ENCODE measurements at places on chromosomes 7 and 10.

GRCh38 chr7:121113288-121113687 is 124.8 kb downstream of the CPED1 start:
- no peak for DNase-seq

DNA sequence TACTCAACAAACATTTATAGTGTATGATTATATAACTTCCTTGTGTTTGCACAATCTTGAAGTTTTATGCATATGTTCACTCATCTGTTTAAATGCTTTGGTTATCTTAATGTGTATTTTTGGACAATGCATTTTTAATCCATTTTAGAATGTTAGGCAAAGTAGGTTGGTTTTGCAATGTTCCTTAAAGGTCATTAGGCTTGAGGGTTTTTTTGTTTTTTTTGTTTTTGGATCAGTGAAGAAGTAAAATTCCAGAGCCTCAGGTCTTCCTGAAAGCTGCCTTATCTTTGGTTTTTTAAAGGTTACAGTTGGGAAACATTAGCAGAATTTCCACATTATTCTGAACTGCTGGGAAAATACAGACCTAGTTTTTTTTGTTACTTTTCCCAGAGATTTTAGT is 12.8 kb downstream of the MDFIC start:
- no peak for DNase-seq

GRCh38 chr7:151366166-151366879 is 24.7 kb downstream of the NUB1 start:
- no peak for DNase-seq

DNA sequence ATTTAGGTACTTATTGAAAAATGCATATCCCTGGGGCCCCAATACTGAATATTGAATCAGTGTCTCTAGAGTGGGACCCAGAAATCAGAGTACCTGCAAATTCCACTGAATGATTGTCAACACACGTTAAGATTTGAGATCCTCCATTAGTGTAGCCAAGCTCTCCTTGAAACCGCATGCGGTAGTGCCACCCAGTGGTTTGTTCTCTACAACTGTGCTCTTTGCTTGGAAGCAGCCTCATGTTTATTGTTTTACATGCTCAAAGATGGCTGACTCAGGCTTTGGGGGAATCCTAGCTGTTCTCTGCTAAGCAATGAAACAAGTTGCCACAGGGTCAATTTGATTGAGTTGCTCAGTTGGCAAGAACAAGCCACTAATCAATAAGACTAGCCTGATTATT is 340.2 kb upstream of the CELF2 start:
- no peak for DNase-seq

DNA sequence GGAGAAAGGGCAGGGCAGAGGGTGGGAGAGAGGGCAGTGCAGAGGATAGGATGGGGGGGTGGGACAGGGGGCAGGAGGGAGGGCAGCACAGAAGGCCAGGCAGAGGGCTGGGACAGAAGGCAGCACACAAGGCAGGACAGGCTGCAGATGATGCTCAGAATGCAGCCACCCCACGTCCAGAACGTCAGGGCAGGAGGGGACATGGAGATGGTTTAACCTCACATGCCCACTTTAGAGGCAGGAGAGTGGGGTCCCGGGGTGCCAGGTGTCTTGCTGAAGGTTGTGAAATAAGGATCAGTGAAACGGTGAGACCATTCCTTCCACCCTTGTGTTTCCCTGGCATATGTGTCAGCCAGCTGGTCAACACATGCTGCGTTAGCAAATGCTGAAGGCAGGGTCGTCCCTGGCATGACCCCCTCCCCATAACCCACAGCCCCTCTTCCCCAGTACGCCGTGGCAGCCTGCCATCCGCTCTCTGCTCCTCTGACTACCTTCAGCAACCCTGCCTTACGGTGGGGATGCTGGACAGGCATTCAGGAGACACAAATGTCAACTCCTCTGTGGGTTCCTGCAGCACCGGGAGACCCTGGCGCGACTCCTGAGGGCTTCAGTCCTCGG is 592.1 kb downstream of the DNAJB6 start:
- DNase-seq, result no peak

GRCh38 chr10:133067149-133068105 is 20.3 kb upstream of the ADGRA1 start:
- DNase-seq, result no peak

- DNase-seq, result no peak
These were observed 760.3 kb upstream of the GALNT17 start for GRCh38 chr7:70371652-70372051.

GRCh38 chr10:10209167-10209566 is 808.5 kb upstream of the CELF2 start:
- no peak for DNase-seq

DNA sequence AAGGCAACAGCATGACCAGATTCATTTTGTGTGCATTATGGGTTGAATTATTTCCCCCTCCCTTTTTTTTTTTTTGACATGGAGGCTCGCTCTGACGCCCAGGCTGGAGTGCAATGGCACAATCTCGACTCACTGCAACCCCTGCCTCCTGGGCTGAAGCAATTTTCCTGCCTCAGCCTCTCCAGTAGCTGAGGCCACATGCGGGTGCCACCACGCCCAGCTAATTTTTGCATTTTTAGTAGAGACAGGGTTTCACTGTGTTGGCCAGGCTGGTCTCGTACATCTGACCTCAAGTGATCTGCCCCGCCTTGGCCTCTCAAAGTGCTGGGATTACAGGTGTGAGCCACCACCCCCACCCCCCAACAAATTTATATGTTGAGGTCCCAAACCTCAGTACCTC is 42.0 kb downstream of the ZNF783 start:
- no peak for DNase-seq

DNA sequence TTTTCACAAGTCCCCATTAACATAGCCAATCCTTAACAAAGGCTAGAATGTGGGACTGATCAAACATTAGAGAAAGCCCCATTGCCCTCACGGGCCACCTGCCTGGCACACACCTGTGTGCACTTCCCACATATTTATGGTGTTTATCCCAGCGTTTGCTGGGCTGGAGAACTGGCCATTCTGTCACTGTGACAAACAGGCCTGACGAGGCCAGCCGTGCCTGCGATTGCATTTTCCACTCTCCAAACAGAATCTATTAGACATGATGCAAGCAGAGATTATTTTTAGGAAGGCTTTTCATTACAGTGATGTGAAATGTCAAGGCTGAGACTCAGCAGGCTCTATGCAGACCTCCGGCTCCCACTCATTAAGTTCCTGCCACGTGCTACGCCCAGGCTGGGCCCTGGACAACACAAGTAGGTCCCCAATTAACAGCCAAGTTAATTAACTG is 20.4 kb downstream of the PTPRN2 start:
- DNase-seq, result no peak

- no peak for DNase-seq
These were observed 124.5 kb downstream of the TMEM168 start for GRCh38 chr7:112665709-112666108.

All from RWPE2 (cell line).